GM12864 (cell line): ENCODE measurements at places on chromosomes 3 and 15.

DNA sequence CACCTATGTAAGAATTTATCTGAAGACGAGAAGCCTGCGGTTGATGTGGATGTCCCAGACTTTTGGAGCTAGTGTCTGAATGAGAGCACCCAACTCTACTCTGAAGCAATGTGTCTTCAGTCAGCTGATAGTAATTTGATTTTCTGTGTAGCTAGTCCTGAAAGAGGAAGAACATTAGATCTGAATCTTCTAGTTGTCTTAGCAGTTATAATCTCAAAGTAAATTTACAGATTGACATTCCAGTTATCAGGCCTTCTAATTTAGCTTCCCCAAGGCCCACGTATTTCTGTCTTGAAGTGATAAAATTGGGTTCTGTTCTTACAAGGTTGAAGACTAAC is 1.5 kb downstream of the TCAIM start:
- DNase-seq: no peak

DNA sequence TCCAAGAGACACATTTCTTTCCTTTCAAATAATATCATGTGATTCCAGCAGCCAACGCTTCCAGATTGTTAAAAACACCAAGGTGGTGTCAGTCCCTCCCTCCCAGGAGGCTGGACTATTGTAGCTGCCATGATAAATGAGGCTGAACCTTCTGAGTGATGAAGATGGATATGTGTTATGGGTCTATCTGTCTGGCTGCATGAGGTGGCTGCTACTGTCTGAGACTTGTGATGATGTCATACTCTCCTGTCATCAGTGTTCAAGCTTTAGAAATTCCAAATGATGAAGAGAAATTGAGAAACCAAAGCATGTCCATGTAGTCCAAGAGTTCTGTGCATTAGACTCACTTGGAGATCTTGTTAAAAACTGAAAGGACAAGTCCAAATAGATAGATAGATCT is 683.0 kb downstream of the NTRK3 start:
- no peak for DNase-seq

DNA sequence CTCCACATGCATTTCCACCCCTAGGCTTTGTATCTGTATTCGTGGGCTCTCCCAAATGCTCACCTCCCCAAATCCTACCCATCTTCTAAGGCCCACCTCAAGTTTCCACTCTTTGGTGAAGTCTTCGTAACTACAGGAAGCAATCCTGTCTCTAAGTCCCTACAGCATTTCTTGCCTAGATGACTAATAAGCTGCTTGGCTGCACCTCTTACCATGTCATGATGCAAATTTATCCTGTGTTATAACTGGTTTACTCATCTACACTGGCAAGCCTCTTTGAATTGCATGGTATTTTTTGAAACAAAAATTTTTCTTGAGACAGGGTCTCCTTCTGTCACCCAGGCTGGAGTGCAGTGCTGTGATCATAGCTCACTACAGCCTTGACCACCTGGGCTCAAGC is 73.3 kb downstream of the SETMAR start:
- no peak for DNase-seq

DNA sequence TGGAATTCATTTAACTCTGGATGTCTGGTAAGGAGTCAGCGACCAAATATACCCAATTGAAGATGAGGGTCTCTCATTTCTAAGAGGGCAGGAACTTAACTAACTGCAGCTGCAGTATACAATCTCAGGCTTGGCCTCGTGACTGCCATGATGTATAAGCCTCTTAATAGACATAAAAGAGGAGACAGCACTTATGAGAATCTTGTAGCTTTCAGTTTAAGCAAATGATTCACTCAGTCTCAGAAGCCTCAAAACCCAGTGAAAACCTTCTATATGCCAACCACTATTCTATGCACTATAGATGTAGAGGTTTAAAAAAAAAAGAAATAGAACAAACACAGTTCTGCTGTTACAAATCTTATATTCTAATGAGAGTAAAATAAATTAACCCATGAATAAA is 513.9 kb downstream of the TBL1XR1 start:
- no peak for DNase-seq

- DNase-seq: no peak
These were observed 3.1 kb upstream of the PLA2G4F start for GRCh38 chr15:42159381-42160015.

GRCh38 chr3:179463319-179463718 is 12.0 kb upstream of the GNB4 start:
- no peak for DNase-seq

- DNase-seq: no peak
These were observed 18.3 kb downstream of the TMEM62 start for GRCh38 chr15:43151688-43152087.
